ENCODE measurements at places on chromosomes 5 and 9.

- no peak for DNase-seq
These were observed 8.2 kb downstream of the CTSL start for GRCh38 chr9:87734106-87734505.

- DNase-seq = no peak
These were observed 204.2 kb upstream of the KLF4 start for GRCh38 chr9:107693625-107694326.

- no peak for DNase-seq
These were observed 271.5 kb downstream of the CCDC171 start for GRCh38 chr9:15824310-15824709.

DNA sequence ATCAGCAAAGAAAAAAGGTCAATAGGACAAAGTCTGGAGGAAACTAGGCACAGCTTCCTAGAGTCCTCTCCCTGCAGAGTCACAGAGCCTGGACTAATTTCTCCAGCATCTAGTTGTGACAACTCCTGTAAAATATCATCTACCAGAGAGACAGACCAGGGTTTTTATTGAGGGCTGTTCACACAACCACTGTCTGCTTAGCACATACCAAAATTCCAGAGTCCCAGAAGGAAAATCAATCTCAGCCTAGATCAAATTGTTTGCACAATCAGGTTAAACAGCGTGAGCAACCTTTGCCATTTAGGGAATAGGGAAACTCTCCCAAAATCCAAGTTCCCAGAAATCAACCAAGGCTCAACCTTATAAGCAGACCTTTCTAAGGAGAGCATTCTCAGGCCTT lies 190.3 kb downstream of the SYK start:
- DNase-seq = no peak
